ENCODE measurements at places on chromosomes 11 and 22. TPM values are rescaled to one million over a fixed set of nuclear protein-coding genes. Genes with fewer than 3 reads are reported as not detected.
A peak's percentile ranks its signal among the peaks of the same experiment; 100 is the strongest.

DNA sequence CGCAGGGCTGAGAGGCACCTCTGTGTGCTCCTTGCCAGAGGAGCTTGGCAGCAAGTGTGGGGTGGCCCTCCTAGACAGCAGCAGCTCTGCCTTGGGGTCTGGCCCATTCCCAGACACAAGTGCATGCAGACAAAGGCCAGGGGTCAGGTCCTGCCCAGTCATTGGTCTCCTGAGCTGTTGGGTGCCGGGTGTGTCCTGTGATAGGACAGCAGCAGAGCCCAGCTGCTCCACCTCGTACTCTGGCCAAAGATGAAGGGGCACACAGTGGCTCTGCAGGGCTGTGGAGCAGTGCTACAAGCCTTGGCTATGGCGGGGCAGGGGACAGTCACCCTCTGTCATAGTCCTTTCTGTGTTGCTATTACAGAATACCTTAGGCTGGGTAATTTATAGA lies 17.3 kb upstream of the OSBPL5 start:
- no peak overlapping the region for H3K4me3 ChIP-seq
- H3K36me3 ChIP-seq, result no peaks in the 10 kb centered on the region
- H3K27ac ChIP-seq, result no peak overlapping the region
- no peaks in the 10 kb centered on the region for H3K4me1 ChIP-seq
- H3K27me3 ChIP-seq, result no peaks in the 10 kb centered on the region

- no peak for DNase-seq
- no peaks in the 10 kb centered on the region for H3K27me3 ChIP-seq
- peaks cover 78% of the 10 kb centered on the region for H3K36me3 ChIP-seq
- peaks cover 71% of the 10 kb centered on the region for H3K4me1 ChIP-seq
- peak overlapping the region; percentile 29 for H3K27ac ChIP-seq
Observed at GRCh38 chr11:83166193-83166866, 9.4 kb downstream of the PCF11 start.

DNA sequence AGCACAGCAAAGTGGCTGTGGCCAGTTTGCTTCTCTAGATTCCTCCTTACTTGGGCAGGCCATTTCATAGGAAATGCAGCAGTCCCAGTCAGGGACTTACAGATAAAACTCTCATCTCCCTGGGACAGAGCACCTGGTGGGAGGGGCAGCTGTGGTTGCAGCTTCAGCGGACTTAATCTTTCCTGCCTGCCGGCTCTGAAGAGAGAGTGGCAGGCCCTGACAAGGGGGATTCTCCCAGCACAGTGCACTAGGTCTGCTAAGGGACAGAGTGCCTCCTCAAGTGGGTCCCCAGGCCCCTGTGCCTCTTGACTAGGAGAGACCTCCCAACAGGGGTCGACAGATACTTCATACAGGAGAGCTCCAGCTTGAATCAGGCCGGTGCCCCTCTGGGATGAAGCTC lies 1649.1 kb downstream of the LRRC4C start:
- no peak overlapping the region for H3K27ac ChIP-seq
- H3K36me3 ChIP-seq, result no peaks in the 10 kb centered on the region
- DNase-seq, result no peak
- H3K27me3 ChIP-seq, result no peaks in the 10 kb centered on the region
- H3K4me3 ChIP-seq, result no peak overlapping the region

- peaks cover 2% of the 10 kb centered on the region for H3K27me3 ChIP-seq
- H3K4me3 ChIP-seq, result no peak overlapping the region
- peak; percentile 81 for DNase-seq
- no peak overlapping the region for H3K27ac ChIP-seq
- H3K4me1 ChIP-seq, result no peaks in the 10 kb centered on the region
Observed at GRCh38 chr11:19259487-19260345, 19.0 kb upstream of the E2F8 start.

DNA sequence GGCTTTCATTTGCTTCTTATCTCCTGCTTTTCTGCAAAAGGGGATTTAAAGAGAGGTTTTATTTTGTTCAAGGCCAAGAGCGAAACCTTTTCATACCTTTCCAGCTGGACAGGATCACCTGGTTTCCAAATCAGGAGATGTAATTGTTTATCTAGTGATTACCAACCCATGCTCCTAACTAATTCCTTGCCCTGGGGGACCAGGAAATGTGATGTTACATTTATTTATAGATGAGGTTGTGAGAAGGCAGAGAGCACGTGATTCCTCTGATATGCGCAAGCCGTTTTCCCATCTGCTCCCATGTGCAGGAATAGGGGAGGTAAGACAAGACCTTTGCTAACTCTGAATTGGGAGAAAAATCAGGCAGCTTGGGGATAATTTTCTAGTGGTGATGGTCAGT lies 507.2 kb upstream of the LARGE1 start:
- peaks cover 2% of the 10 kb centered on the region for H3K4me1 ChIP-seq
- H3K4me3 ChIP-seq, result no peak overlapping the region
- no peaks in the 10 kb centered on the region for H3K36me3 ChIP-seq
- DNase-seq, result no peak
- H3K27me3 ChIP-seq, result no peaks in the 10 kb centered on the region
- no peak overlapping the region for H3K27ac ChIP-seq

DNA sequence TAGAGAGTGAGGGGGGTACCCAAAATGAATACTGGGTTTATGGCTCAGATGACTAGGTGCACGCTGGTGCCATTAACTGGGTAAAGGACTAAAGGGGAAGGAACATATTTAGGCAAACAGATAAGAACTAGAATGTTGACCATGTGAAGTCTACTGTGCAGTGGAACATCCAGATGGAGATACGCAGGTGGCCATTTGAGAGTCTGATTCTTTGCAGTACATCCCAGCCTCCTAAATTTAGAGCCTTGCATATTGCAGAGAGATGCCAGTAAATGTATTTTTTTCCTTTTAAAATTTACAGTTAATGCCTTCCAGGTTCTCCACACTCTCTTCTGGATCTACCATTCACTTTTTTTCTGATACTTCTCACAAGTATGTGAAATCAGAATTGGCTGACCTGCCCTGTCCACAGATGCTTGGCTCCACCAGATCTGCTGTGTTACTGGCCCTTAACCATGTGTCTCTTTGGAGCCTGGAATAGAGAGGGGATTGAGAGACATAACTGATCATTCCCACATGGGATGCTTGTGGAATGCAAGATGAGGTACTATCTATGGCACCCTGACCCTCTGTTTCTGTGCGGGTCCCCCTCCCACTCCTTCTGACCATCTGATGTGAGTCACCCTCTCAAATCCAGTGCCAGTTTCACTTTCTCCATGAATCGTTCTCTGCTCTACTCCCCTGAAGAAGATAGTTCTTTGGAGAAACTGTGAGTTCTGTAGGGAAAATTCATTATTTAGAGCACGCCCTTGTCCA lies 77.0 kb upstream of the NCAM1 start:
- no peak for DNase-seq
- H3K27ac ChIP-seq, result no peak overlapping the region
- H3K4me3 ChIP-seq, result no peak overlapping the region
- no peaks in the 10 kb centered on the region for H3K4me1 ChIP-seq
- no peaks in the 10 kb centered on the region for H3K27me3 ChIP-seq
- no peaks in the 10 kb centered on the region for H3K36me3 ChIP-seq

DNA sequence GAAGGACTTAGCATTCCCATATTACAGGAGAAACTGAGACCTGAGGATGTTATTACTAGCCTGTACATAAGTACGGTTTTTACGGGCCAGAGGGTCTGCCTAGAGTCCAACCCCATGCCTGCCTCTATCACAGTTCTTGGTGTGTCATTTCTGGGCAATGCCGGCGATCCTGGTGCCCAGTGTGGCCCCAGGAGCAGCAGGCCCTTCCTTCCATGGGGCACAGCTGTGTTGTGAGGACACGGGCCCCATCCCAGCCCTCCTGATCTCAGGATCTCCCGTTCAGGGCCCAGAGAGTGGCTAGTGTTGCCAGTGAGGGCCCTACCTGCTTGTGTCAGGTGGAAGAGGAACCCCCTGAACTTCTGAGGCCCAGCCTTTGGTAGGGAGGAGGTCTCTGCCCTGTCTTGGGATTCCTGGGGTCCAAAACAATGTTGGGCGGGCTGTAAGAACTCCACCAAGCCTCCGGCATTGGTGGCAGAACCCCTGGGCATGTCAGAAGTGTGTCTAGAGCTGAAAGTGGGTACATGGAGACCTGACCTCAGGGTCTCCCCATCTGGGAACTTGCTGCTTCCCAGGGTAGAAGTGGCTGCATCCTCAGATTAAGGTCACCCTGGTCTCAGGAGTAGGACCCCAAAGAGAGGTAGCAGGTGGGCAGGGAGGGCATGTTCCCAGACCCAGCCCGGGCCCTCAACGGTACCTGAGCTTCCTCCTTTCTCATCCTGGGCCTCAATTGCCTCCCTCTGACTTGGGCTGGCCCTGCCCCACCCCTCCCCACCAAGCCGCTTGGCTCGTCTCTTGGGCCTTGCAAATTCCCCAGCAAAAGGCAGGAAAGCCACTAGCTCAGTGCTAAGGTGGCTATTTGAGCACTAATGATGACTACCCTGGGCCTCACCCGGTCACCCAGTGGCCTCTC lies 74.6 kb upstream of the KCNQ1OT1 start:
- no peaks in the 10 kb centered on the region for H3K27me3 ChIP-seq
- peaks cover 3% of the 10 kb centered on the region for H3K36me3 ChIP-seq
- peaks cover 15% of the 10 kb centered on the region for H3K4me1 ChIP-seq
- no peak for DNase-seq
- no peak overlapping the region for H3K27ac ChIP-seq

- H3K27ac ChIP-seq, result peak overlapping the region; percentile 98
- H3K4me3 ChIP-seq, result peak overlapping the region; percentile 99
- no peak for DNase-seq
- H3K4me1 ChIP-seq, result peaks cover 28% of the 10 kb centered on the region
Observed at GRCh38 chr11:75561426-75562047, 516 bp upstream of the SERPINH1 start.

- peaks cover 28% of the 10 kb centered on the region for H3K36me3 ChIP-seq
- no peak overlapping the region for H3K4me3 ChIP-seq
- no peak overlapping the region for H3K27ac ChIP-seq
- no peaks in the 10 kb centered on the region for H3K27me3 ChIP-seq
Observed at GRCh38 chr22:39309364-39309861, 10.0 kb downstream of the RPL3 start.

GRCh38 chr22:40855071-40855978 lies 1.1 kb downstream of the ST13 start:
- peaks cover 28% of the 10 kb centered on the region for H3K36me3 ChIP-seq
- peak; percentile 37 for DNase-seq
- peaks cover 59% of the 10 kb centered on the region for H3K4me1 ChIP-seq
- H3K4me3 ChIP-seq, result peak overlapping the region; percentile 97

- no peak for DNase-seq
- peaks cover 5% of the 10 kb centered on the region for H3K4me1 ChIP-seq
- no peak overlapping the region for H3K4me3 ChIP-seq
- peaks cover 2% of the 10 kb centered on the region for H3K27me3 ChIP-seq
Observed at GRCh38 chr11:17601676-17602075, 54.6 kb downstream of the OTOG start.

DNA sequence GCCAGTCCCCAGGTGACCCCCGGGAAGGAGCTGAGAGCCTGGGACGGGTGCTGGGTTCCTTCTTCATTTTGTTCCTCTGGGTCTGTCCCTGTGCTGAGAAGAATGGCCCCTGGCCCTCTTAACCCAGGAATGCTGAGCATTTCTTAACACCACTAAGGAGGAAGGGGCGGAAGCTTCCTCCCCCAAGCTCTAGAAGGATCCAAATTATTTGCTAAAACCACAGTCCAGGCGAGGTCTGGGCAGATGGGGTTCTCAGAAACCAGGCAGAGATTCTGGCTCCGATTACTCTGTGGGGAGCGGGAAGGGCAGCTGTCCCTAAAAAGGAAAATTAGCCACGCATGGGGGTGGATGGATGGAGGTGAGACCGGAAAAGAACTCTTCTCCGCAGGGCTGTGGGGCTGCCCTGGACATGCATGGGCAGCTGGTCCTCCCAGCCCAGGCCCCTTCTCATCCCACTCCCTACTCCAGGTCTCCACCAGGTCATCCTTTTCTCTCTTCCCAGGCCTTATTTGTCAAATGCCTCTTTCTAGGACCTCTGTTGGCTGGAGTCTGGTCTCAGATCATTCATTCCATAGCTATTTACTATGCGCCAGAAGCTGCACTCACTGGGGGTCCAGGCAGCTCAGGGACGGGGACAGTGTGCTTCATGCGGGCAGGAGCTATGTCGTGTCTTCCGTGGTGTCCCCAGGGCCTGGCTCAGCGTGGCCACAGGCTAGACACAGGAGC lies 45.0 kb upstream of the MYH9 start:
- no peak overlapping the region for H3K4me3 ChIP-seq
- no peak for DNase-seq
- H3K4me1 ChIP-seq, result peaks cover 32% of the 10 kb centered on the region
- no peaks in the 10 kb centered on the region for H3K27me3 ChIP-seq

DNA sequence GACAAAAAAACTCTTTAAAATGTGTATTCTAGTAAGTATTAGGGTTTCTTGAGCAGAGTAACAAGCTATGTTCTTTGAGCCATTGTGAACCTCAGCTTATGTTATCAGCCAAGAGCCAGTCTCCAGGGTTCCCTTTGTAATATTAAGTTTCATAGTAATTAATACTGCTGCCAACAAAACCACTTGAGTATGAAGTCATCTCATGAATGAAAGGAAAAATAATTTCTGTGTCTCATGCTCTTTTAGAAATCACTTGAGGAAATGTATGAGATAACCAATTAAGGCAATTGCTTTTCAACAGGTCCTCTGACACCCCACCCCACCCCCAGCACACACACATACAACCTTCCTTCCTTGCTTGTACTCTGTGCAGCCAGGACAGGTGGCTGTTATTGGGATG lies 59.9 kb downstream of the BBOX1 start:
- DNase-seq, result no peak
- H3K36me3 ChIP-seq, result no peaks in the 10 kb centered on the region
- no peaks in the 10 kb centered on the region for H3K27me3 ChIP-seq
- no peaks in the 10 kb centered on the region for H3K4me1 ChIP-seq

DNA sequence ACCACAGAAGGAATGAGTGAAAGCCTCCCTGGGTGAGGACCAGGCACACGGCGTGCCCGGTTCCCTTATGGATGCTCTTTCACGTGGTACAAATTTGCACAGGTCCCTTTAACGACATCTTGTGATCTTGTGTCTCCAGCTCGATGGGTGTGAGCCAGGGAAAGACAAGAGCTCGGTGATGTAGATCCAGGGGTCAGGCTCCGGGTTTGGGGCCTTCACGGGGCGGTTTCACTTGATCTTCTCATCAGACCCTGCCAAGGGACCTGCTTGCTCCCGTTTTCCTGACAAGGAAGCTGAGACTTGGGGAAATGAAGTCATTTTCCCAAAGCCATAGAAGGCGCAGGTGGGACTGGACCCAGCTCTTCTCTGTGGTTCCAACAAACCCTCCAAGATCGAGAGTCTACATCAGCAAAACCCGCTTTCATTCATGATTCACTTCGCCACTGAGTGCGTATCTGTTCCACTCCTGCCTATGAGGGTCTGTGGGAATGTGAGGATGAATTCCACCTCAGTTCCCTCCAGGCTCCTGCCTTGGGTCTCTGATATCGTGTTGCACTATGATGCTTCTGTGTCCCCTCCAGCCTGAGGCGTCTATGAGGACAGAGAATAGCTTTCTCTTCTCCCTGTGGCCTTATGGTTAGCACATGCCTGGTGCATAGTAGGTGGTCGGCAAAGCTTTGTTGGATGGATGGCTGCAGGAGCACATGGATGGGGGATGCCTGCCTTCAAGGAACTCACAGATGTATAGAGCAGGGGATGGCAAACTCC lies 45.0 kb upstream of the ANO1 start:
- H3K27me3 ChIP-seq, result peaks cover 18% of the 10 kb centered on the region
- H3K36me3 ChIP-seq, result no peaks in the 10 kb centered on the region
- H3K4me1 ChIP-seq, result no peaks in the 10 kb centered on the region
- H3K27ac ChIP-seq, result no peak overlapping the region

The TCN1 gene
- not detected for total RNA-seq

The KRTAP5-9 gene
- total RNA-seq, result not detected

The DCHS1 gene
- total RNA-seq, result 0.78 TPM

The KIRREL3 gene
- total RNA-seq, result not detected

The PAX6 gene
- not detected for total RNA-seq

The SMIM35 gene
- not detected for total RNA-seq

The PARVA gene
- 0.11 TPM for total RNA-seq
